ENCODE measurements at places on chromosomes 16 and 17.
A peak's percentile ranks its signal among the peaks of the same experiment; 100 is the strongest.

- DNase-seq, result peak; percentile 32
Observed at GRCh38 chr17:78598013-78598471, 20.8 kb upstream of the DNAH17 start.

DNA sequence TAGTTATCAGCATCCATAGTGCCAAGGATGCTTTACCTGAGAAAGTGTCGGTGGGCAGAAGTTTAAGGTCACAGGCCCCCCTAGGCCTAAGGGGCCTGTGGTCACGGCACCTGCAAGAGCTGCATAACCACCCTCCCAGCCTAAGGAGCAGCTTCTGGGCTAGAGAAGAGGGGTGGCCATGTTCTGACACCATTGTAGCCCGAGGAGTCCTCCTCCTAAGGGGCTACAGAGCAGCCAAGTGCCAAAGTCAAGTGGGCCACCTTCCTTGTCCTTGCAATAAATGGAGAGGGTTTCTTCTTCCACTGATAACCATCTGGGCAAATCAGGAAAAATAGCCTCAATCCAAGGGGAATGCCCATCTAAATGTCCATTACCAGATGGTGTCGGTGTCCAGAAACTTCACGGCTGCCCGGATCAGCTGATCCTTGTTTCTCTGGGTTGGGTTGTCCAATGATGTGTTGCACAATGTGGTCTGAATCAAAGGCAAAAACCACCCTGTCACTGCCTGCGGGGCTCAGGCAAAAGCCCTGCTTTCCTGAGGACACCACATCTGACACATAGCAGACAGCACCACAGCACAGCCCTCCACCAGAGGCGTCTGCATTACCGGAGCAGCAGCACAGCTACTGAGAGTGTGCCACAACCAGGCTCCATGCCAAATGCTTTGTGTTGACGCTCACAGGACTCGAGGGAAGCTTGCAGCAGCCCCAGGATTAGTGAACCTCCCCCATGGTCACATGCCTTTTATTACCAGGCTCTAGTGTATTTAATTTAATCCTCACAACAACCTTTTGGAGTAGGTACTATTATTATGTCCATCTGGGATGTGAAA is 12.8 kb downstream of the ATPAF2 start:
- peak; percentile 81 for DNase-seq

DNA sequence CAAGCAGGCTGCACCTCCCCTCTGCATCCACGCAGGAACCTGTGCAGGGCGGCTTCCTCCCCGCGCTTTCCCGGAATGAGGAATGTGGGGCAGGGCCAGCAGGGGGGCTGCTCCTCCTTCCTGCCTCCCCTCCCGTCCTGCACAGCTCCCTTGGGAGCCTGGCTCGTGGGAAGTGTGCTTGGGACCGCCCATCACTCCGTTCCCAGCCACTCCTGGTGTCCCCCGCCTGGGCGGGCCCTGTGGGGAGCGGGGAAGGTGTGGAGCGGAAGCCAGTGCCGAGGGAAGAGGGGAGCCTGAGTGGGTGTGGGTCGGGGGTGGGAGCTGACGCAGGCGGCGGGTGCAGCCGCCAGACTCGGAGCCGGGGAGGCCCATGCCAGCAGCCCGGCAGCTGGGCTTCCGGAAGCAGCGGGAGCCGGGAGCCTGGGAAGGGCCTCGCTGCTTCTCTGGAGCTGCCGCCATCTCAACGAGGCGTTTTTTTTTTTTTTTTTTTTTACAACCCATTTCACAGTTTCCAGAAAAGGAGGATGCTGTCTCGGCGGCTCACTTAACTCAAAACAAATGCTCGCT is 24.1 kb downstream of the BAHCC1 start:
- DNase-seq, result peak; percentile 97

- DNase-seq, result no peak
Observed at GRCh38 chr16:368388-369158, 1.8 kb downstream of the MRPL28 start.

DNA sequence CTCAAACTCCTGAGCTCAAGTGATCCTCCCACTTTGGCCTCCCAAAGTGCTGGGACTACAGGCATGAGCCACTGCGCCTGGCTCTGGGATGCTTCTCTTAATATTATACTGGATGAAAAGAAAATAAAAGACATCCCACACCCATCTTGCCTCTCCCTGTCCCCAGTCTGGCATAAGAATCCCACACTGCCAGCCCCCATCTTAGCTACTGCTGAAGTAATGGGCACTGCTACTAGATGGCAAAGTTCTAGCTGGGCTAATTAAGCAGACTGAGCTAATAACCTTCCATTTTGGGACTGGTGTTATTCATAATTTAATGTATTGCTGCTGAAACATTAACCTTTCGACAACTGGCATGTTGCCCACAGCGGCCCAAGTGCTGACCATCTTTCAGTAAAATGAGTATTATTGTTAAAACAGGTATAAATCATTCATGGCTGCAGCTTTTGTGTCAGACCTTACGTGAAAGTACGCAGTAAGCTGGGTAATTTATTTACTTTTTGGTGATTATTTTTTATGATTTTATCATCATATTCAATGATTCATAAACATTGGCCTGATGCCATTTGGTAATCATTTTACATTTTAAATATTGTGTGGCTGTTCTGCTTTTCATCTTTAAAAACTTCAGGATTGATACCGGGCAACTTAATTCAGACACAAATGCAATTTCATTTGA is 47.4 kb upstream of the ZFHX3 start:
- peak; percentile 14 for DNase-seq

GRCh38 chr17:69452664-69453260 is 38.3 kb downstream of the MAP2K6 start:
- no peak for DNase-seq

DNA sequence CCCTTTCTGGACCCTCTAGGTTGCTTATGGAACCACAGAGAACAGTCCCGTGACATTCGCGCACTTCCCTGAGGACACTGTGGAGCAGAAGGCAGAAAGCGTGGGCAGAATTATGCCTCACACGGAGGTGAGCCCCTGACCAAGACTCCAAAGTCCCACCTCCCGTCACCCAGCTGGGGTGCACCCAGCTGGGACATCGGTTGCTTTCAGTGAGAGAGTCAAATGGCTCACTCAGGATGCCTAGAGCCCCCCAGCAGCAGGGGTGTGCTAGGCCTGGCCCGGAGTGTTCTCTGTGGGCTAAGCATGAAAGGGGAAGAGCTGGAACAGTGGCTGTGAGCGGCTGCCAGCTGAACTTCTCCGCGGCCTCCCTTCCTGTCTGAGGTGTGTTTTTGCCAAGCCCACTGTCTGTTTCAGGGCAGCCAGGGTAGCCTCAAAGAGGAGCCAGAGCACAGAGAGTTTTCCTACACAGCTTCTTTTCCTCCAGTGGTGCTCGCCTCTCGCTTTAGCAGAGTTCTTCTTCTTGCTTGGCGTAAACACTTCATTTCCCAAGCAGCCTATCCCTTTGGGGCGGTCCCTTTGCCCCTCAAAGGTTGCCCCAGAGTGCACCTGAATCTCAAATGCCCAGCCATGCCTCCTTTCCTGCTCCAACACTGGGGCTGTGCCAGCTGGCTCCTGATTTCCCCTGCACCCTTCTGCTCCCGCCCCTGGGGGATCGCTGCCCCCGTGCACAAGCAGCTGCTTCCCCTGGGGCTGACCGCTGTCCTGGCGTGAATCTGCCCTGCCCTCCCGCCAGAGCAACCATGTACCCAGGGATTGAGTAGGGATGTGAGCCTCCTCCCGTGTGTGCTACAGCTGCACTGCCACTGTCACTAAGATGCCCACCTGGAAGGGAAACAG is 2.6 kb upstream of the CHAD start:
- DNase-seq, result no peak

- DNase-seq, result peak; percentile 98
Observed at GRCh38 chr17:75876938-75877751, 1.2 kb downstream of the TRIM47 start.

DNA sequence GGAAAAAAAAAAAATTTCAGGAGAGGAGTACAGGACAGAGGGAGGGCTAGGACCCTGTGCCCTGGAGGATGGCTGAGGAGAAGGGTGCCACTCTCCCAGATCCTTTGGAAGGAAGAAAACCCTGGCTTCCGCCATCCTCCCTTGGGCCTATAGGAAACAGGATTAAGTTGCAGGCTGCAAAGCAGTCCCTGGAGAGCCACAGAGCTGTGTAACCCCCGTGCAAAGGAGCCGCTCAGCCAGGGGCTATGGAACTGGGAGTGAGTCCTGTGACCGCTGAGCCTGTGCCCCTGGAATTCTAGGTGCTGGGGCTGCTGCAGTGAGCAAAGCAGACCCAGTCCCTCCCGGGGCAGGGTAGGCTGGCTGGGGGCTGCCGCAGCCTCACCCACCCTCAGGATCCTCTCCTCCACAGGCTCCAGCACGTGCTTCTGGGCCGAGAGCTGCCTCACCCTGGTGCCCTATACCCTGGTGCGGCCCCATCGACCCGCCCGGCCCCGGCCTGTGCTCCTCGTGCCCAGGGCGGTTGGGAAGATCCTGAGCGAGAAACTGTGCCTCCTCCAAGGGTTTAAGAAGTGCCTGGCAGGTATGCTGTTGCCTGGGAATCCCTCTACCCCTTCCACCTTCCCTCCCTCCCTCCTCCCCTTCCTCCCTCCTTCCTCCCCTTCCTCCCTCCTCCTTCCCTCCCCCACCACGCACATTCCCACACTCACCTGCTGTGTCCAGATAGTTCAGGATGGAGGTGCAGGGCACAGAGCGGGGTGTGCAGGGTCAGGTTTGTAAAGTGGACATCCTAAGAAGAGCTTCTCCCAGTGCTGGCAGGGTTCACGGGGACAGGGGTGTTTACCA is 15.3 kb downstream of the SGSH start:
- no peak for DNase-seq

DNA sequence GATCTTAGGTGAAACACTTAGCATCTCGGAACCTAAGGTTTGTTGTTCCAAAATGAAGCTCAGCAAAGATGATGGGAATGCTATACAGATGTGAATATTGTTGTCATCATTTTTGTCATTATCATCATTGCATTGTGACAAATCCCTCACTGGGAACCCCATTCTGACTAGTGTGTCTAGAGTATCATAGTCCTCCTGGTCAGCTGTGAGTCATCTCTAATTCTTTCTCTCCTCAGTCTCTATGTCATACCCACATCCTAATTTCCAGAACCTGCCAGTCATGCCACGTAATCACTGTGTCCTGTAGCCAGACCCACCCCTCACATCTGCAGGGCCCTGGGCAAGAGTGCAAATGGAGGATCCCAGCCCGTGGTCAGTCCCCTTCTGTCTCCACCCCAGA is 60.5 kb upstream of the CLEC3A start:
- DNase-seq, result no peak

- no peak for DNase-seq
Observed at GRCh38 chr16:51163366-51163765, 12.3 kb upstream of the SALL1 start.

GRCh38 chr16:22093996-22094395 is 1.7 kb downstream of the VWA3A start:
- DNase-seq, result no peak

- peak; percentile 39 for DNase-seq
Observed at GRCh38 chr16:14289692-14290340, 218.7 kb downstream of the MRTFB start.

- peak; percentile 6 for DNase-seq
Observed at GRCh38 chr17:33328129-33328528, 35.0 kb upstream of the ASIC2 start.

GRCh38 chr17:50135316-50136095 is 5.5 kb upstream of the SAMD14 start:
- no peak for DNase-seq

DNA sequence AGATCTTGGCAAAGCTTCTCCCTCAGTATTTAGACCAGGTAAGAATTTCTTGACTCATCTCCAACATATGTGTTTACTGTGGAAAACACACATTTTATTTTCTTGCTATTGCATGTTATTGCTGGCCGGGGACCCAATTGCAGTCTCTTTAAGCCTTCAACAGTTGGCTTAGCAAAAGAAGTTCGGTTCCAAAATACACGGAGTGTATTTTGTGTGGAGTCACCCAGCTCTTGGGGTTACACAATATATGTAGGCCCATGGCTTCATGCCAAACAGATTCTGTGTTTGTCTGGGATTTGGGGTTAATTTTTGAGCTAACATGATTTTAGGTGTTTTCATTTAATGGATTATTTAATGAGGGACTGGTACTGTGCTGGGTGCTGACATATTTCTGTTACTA is 4.0 kb downstream of the ALDH3A2 start:
- DNase-seq, result peak; percentile 43

GRCh38 chr17:57940653-57941329 is 14.4 kb downstream of the CUEDC1 start:
- DNase-seq, result no peak

GRCh38 chr17:30557916-30558685 is 80.9 kb downstream of the GOSR1 start:
- DNase-seq, result no peak

- DNase-seq, result peak; percentile 51
Observed at GRCh38 chr17:33267271-33267790, 25.8 kb downstream of the ASIC2 start.

- no peak for DNase-seq
Observed at GRCh38 chr17:46810837-46811236, 7.7 kb downstream of the WNT3 start.

GRCh38 chr17:69525920-69526841 is 111.7 kb downstream of the MAP2K6 start:
- peak; percentile 84 for DNase-seq

DNA sequence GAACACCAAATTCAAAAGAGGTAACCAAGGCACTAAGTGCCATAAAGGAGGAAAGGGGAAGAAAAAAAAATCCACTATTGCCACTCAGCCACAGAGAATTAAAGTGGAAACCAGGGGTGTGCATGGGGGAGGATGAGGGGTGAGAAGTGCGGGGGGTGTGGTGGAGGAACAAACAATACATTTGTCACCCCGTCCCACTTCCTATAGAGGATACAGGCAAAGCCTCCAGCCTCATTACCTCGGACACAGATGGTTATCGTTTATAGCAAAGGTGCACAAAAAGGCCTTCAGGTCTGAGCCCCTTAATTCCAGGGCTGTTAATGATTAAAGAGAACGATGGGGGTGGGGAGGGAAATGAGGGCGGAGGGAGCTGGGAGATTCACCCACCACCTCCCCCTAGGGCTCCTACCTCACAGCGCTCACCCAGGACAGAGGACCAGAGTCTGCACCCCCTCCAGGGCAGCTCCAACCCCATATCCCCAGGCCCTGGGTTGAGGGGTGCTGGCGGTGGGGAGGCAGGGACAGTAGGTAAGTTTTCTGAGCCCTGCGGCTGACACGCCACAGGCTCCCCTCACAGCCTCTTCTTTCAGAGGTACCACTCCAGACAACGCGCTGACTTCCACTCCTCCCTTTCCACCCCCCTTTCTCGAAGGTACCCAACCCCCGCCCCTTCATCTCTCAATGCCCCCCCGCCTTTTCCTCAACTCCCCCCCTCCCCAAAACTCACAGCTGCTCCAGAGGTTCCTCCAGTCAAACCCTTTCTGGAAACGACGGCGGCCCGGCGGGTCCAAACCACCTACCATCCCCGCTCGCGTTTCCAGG is 470 bp downstream of the DCUN1D3 start:
- no peak for DNase-seq

Data from fibroblast of pulmonary artery (primary cell).